ENCODE measurements at places on chromosomes 5 and 9. TPM values are rescaled to one million over a fixed set of nuclear protein-coding genes. Genes with fewer than 3 reads are reported as not detected.

DNA sequence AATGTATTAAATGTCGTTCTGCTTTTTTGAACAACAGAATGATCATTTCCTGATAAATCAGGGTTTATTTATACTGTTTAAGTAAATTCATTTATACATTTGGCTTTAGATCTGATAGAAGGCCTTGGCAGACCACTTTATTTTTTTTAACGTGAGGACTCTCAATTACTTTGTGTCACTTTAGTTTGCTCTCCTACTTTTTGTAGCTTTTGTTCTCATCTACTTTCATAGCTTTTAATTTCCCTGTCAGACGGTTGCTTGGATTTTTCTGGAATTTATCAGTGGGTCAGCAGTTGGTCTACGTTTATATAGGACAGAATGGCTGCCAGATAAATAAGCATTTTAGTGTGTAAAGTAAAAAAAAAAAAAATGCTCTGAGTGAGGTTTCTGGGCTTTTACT lies 902.3 kb upstream of the DMAC1 start:
- no peak for DNase-seq
- no peaks in the 10 kb centered on the region for H3K4me1 ChIP-seq
- no peak overlapping the region for H3K27ac ChIP-seq
- H3K4me3 ChIP-seq: no peak overlapping the region
- H3K36me3 ChIP-seq: no peaks in the 10 kb centered on the region
- H3K27me3 ChIP-seq: no peaks in the 10 kb centered on the region

DNA sequence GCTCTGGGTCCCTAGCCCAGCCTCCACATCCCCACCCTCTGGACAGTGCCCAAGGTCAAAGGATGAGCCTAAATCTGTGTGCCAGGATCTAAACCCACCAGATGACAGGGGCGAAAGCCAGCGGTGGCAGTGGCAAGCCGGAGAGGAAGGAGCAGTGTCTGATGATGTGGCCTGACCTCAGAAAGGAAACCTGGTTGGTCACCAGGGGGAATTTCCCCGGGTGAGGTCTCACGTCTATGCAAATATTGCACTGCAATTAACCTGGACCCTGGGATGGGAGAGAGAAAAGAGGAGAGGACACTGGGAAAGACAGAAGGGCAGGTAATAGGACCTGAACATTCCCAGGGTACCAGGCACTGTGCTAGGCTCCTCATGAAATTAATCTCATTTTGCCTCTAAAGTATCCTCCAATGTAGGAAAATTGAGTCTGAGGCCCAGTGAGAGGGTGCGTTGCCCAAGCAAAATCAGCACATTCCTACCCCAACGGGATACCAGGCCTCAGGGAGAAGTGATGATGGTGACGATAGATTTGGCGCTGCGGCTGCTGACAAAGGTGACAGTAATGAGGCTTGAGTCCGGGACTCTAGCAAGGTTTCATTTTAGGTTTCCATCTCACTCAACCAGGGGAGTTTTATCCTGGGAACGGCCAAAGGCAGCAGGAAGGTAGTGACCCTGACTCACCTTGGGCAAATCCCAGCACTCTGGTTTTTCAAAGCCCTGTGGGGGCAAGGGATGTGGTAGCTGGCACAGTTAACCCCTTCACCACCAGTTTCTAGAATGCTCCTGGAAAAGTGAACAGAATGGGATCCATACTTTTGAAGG lies 13.4 kb upstream of the TNIP1 start:
- peak overlapping the region; percentile 90 for H3K27ac ChIP-seq
- no peaks in the 10 kb centered on the region for H3K27me3 ChIP-seq
- peaks cover 14% of the 10 kb centered on the region for H3K36me3 ChIP-seq
- peak overlapping the region; percentile 74 for H3K4me3 ChIP-seq
- H3K4me1 ChIP-seq: peaks cover 63% of the 10 kb centered on the region

DNA sequence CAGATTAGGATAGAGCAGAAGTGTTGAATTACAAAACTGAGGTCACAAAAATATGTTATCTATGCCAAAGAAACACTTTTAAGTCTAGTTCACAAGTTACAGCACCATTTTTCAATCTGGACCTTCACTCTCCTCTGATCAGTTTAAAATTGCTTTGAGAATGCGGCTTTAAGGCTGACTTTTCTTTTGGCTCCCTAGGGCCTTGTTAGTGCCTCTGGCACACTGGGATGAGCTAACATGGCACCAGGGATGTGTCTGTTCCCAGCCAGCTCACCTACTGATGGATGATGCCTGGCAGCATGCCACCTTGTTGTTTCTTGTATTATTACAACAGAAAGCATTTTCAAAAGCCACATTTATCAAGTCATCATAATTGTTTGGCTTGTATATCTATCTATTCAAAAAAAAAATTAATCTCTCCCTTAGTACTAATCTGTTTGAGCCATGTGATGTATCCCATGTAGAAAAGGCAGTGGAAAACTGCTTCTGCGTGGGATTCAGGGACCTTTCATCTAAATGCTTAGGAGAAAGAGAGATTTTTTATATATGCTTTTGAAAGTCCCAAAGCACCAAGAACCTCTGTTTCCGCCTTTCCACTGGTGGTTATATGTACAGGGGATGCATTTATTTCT lies 46.6 kb downstream of the ADAMTSL1 start:
- H3K27ac ChIP-seq: no peak overlapping the region
- no peaks in the 10 kb centered on the region for H3K36me3 ChIP-seq
- H3K4me1 ChIP-seq: no peaks in the 10 kb centered on the region
- no peaks in the 10 kb centered on the region for H3K27me3 ChIP-seq
- no peak overlapping the region for H3K4me3 ChIP-seq
- no peak for DNase-seq

- no peak overlapping the region for H3K4me3 ChIP-seq
- H3K4me1 ChIP-seq: no peaks in the 10 kb centered on the region
- H3K36me3 ChIP-seq: no peaks in the 10 kb centered on the region
- DNase-seq: no peak
Measured at GRCh38 chr5:149071756-149072155, 8.9 kb upstream of the SH3TC2 start.

The DNM1 gene
- total RNA-seq: 1.5 TPM
